NT2/D1 (cell line): ENCODE measurements at places on chromosomes 2 and 18.

DNA sequence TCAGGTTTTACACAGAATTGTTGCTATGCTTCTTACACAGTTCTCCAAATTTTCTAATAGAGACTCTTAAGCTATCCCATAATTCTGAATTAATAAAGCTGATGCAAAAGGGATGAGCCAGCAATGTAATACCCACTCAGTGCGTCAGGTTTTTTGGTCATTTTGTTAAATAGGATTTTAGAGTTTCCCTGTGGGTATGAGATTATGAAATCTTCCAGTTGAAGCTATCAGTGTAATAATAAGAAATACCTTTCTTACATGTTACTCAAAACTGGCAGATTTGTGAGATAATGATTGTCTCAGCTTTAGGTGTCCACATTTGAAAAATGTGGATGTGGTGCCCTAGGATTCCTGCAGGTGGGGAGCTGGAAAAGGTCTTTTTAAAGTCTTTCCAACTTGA, 44.5 kb downstream of the SOCS6 start:
- no peak for DNase-seq

- DNase-seq, result no peak
Measured at GRCh38 chr2:121965661-121966060, 210.2 kb downstream of the TSN start.

- no peak for DNase-seq
Measured at GRCh38 chr18:48902023-48902855, 48.5 kb downstream of the SMAD7 start.

- no peak for DNase-seq
Measured at GRCh38 chr2:178700136-178700535, 107.1 kb downstream of the TTN start.

GRCh38 chr2:235954281-235954680, 213.9 kb downstream of the GBX2 start:
- DNase-seq, result no peak
